ENCODE measurements at places on chromosomes 3 and 15.

DNA sequence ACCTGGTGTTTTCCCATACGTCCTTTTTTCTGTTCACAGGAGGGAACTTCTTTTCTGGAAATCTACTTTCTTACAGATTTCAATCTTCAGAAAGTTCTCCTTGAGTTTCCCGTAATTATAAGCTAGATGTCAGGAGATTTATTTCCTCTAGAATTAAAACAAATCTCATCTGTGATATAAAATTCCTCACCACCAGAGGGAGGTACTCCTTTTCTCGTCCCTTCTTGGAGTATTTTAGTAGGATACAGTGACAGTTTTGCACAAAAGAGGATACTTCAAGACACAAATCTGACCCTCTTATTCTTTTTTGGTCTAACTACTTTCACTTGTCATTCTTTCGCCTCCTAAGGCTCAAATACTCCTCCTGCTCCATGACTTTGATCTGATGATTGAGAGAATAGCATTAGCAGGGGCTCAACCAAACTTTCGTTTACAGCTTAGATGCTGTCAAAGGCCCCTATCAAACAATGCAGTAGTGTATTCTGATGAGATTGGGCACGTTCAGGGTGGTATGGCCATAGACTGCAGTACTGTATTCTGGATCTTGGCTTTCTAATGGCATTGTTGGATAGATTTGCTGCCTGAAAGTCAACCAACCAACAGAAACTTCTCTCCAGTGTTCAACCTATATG lies 38.0 kb downstream of the TMEM41A start:
- no peak for DNase-seq

DNA sequence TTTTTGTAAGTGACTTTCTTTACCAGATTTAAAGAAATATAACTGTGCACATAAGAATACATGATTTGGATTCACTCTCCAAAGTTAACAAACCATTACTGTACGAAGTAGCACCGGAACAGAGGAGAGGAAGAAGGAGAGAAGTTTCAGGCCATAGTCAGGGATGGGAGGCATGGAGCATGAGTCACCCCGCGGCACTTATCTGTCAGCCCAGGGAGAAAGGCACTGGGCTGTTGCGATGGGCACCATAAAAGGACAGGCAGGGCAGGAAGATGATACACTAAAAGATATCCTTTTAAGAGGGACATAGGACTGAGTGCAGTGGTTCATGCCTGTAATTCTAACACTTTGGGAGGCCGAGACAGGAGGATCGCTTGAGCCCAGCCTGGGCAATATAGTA lies 37.0 kb downstream of the TTC23 start:
- no peak for DNase-seq

GRCh38 chr3:53044711-53045517 lies 959 bp downstream of the SFMBT1 start:
- DNase-seq, result peak; percentile 79

DNA sequence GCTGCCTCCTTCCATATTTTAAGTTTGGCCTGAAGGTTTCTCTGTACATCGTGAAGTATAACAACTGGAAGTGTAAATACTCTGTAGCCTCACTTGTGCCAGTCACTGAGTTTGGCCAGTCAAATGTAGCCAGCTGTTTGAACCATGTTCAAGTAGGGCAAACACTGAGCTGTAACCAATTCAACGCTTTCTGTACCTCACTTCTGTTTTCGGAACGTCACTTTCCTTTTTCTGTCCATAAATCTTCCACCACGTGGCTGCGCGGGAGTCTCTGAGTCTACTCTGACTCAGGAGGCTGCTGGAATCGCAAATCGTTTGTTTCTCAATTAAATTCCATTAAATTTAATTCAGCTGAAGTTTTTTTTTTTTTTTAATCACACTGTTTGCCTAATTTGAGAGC lies 88.8 kb upstream of the RARB start:
- no peak for DNase-seq

GRCh38 chr15:30882849-30883433 lies 20.8 kb upstream of the FAN1 start:
- DNase-seq, result no peak

DNA sequence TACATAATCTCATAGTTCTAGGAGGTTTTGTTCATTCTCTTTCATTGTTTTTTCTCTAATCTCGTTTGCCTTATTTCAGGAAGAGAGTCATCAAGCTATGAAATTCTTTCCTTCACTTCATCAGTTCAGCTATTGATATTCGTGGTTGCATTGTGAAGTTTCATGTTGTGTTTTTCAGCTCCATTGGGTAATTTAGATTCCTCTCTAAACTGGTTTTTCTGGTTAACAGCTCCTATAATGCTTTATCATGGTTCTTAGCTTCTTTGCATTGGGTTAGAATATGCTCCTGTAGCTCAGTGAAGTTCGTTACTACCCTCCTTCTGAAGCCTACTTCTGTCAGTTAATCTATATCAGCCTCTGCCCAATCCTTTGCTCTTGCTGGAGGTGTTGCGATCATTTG lies 69.4 kb upstream of the CD96 start:
- DNase-seq, result no peak

GRCh38 chr3:197335428-197336132 lies 37.2 kb upstream of the DLG1 start:
- no peak for DNase-seq

DNA sequence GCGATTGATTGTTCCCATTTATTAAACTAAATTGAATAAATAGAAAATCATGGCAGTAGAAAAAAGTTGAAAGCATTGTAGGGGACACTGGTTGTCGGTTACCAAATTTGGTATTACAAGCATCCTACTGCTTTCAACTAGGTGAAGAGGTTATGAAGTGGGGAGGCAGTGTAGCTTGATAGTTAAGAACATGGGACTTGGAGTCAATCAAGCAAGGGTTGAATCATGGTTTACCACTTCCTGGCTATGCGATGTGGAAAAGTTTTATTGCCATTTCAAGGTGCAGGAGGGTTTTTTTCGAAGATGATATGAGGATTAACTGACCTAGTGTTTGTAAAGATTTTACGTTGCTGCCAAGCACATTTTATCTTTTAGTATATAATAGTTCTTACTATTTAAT lies 318.2 kb upstream of the KCNH8 start:
- no peak for DNase-seq

GRCh38 chr15:31098491-31098917 lies 3.0 kb downstream of the TRPM1 start:
- DNase-seq, result no peak

DNA sequence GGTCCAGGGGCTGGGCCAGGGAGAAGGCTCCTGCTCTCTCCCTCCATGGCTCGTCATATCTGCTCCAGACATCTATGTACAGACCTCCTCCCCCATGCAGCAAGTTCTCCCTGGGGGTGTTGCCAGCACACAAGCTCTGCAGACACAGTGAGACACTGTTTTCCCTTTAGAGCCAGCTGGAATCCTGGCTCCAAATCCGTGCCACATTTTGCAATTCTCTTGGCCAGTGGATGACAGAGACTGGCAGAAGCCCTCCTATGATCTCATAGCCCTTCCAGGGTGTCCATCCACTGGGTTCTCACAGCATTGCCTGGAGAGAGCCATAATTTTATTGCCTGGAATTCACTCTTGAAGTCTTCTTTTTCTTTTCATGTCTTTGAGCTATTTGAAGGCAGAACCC lies 203.9 kb downstream of the TLE3 start:
- no peak for DNase-seq

GRCh38 chr15:90667073-90667754 lies 49.9 kb upstream of the BLM start:
- no peak for DNase-seq

GRCh38 chr3:156693166-156693565 lies 18.8 kb downstream of the TIPARP start:
- DNase-seq, result no peak

DNA sequence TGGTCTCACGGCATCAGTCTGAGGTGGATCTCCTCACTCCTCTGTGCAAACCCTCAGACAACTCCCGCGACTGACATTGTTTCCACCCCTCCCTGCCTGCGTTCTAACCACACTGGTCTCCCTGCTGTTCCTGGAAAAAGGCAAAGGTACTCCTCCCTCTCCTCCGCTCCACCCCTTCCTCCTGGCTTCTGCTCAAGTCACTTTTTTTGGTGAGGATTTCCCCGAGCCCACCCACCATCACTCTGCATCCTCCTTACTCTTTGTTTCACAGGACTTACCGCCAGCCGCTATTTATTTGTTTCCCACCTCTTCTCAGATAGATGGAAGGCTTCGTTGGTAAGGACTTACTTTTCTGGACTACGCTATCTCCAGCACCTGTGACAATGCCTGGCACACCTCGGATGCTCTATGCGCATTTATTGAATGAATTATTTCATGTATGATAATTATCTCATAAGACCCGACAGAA lies 25.6 kb downstream of the PRR23E start:
- DNase-seq, result no peak

DNA sequence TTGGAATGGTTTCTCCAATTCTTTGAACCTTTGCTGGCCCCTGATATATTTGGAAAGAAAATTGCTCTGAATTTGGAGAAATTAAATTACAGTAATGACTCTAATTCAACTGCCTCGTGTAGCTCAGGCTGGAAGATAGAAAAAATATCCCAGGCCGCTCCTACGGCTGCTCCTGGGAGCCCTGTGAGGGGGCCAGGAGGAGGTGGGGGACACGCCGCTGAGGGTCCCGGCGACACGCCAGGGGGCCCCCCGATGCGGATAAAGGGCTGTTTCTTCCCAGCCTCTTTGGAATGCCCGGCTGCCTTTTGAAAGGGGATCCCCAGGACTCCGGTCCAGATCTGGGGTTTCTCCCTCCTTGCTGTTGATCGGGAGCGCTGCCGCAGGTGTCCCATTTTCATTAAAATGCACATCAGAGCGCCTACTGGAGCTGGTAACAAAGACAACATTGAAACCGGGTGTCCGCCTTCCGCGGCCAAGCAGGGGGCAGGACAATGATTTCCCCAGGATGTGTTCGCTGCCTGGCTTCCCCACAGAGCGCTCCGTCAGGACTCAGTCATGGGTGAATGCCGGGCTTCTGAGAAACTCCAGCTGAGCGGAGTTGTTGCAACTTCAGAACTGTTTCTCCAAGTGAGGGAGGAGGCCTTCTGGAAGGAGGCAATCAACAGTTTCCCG lies 200.1 kb upstream of the KBTBD8 start:
- no peak for DNase-seq

DNA sequence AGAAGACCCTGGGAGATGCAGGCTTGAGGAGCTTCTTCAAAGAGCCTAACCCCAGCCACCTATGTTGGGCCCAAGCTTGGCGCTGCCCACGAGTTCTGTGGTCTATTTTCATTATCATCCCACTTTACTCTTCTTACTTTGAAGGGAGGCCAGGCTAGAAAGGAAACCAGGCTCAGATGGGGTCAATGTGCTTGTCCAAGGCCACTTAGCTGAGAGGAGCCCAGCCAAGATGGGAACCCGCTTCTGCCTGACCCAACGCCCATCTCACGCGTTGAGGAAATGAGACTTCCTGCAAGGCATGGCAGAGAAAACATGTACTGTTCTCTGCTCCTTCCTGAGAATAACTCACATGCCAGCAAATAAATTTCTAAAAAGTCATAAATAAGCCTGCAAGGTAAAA lies 486.3 kb upstream of the PROK2 start:
- DNase-seq, result no peak

- no peak for DNase-seq
These were observed 234.5 kb upstream of the GAP43 start for GRCh38 chr3:115388811-115389210.

- DNase-seq, result no peak
These were observed 53.0 kb downstream of the GAP43 start for GRCh38 chr3:115676336-115676735.

GRCh38 chr3:129747136-129747535 lies 140.7 kb upstream of the PLXND1 start:
- no peak for DNase-seq

- peak; percentile 52 for DNase-seq
These were observed 775 bp downstream of the TTC21A start for GRCh38 chr3:39108200-39108710.

DNA sequence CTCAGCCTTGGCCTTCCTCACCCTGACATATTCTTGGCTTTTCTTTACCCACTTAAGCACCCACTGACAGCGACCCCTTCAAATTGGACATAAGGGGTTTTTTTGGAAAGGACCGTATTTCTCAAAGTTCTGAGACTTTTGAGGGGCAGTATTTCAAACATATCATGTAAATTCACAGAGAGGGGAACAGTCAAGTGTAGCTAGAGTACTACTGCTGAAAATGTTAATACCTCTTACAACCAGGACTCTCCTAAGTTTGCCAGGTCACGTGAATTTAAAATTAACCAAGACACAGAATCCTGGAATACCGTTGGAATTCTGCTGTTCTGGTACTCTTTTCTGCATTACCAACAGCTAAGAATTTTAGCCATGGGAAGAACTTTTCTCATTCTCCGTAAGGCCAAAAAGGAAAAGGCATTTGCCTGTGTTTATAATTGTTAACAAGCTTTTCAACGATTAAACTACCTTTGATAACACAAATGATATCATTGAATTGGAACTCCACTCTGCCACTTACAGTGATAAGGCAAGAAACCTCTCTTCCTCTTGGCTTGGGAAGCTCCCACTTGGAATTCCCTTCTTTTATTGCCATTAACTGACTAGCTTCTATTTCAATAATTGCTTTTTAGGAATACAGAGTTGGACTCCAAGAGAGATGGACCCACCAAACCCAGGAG lies 597 bp upstream of the GBE1 start:
- DNase-seq, result no peak

GRCh38 chr3:78101384-78101783 lies 1061.5 kb downstream of the ROBO2 start:
- no peak for DNase-seq

- no peak for DNase-seq
These were observed 1.7 kb upstream of the SLC2A2 start for GRCh38 chr3:171028025-171028778.

- DNase-seq, result no peak
These were observed 198.3 kb upstream of the CNTN3 start for GRCh38 chr3:74812756-74813155.

DNA sequence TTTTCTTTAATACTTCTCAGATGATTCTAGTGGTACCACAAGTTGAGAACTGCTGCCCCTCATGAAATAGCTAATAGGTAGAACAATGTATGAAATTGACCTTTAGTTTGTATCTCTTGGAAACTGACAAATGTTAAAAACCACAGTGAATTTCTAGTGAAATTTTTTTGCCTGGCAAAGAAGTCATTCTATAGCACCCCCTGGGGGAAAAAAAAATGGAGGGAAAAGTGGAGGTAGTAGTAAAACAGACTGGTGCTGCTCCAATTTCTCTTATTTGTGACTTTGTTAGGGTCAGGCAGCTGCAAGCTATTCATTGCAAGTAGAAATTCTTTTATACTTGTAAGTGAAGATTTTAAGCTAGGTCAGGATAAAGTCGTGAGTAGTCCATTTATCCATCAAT lies 605.0 kb downstream of the NLGN1 start:
- no peak for DNase-seq

GRCh38 chr15:38103564-38103963 lies 149.1 kb upstream of the SPRED1 start:
- DNase-seq, result no peak

- no peak for DNase-seq
These were observed 2.0 kb upstream of the JMJD7 start for GRCh38 chr15:41825572-41826535.

DNA sequence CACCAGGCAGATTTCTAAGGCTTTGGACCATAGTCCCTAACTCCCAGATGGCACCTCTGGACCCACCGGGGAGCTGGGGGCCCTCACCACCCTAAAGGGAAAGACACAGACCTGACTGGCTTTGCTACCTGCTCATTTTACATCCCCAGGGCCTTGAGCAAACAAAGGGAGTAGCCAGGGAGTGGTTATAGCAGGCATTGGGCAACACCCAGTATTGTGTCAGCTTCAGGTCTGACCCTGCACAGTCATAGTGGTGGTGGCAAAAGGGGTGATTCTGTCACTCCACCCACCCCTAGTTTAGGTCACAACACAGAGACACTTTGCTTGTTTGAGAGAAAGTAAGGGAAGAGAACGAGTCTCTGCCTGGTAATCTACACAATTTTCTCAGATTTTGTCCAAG lies 352.5 kb downstream of the DIPK2A start:
- peak; percentile 16 for DNase-seq

GRCh38 chr3:11392014-11392859 lies 120.0 kb downstream of the ATG7 start:
- no peak for DNase-seq

Data from CD4-positive, alpha-beta T cell treated with Interleukin-1 beta for 1 hour (primary cell).